ENCODE measurements at places on chromosomes 1 and 21. TPM values are rescaled to one million over a fixed set of nuclear protein-coding genes. Genes with fewer than 3 reads are reported as not detected.

The TRABD2B gene
- total RNA-seq, result not detected

The GBP1 gene
- 9.8 TPM for total RNA-seq

The EPHB2 gene
- total RNA-seq, result 0.17 TPM

The HTR6 gene
- total RNA-seq, result not detected

The S100A7 gene
- total RNA-seq, result not detected

The PPIAL4G gene
- 1.4 TPM for total RNA-seq

The RGS2 gene
- total RNA-seq, result 224 TPM

The OR2AK2 gene
- total RNA-seq, result 0.39 TPM

The SIM2 gene
- not detected for total RNA-seq
